ENCODE measurements at places on chromosomes 11 and 22. TPM values are rescaled to one million over a fixed set of nuclear protein-coding genes. Genes with fewer than 3 reads are reported as not detected.

The RIMBP3B gene
- total RNA-seq = not detected

The LGR4 gene
- total RNA-seq = 34.7 TPM

The ELMOD1 gene
- not detected for total RNA-seq

DNA sequence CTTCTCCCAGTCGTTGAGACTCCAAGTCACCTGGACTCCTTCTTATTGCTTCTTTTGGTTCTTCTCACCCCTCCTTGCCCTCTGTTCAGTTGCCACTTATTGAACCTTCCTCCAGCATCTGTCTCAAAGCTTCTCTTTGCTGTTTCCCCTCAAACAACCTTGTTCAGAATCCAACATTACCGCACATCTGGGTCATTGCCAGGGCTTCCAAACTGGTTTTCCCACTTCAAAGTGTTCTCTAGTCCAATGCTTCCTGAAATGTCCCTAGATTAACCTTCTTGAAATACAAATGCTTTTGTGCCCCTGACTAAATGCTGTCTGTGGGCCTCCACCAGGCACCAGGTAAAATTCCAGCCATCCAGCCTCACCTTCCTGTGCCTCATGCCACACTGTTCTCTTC, 100.8 kb upstream of the TTC12 start:
- H3K36me3 ChIP-seq = no peaks in the 10 kb centered on the region
- no peak overlapping the region for H3K4me3 ChIP-seq
- no peak for DNase-seq
- no peak overlapping the region for H3K27ac ChIP-seq

GRCh38 chr22:28900379-28900925, 17.1 kb downstream of the ZNRF3 start:
- no peak overlapping the region for H3K4me3 ChIP-seq
- H3K36me3 ChIP-seq = no peaks in the 10 kb centered on the region
- H3K27ac ChIP-seq = no peak overlapping the region
- H3K27me3 ChIP-seq = no peaks in the 10 kb centered on the region

DNA sequence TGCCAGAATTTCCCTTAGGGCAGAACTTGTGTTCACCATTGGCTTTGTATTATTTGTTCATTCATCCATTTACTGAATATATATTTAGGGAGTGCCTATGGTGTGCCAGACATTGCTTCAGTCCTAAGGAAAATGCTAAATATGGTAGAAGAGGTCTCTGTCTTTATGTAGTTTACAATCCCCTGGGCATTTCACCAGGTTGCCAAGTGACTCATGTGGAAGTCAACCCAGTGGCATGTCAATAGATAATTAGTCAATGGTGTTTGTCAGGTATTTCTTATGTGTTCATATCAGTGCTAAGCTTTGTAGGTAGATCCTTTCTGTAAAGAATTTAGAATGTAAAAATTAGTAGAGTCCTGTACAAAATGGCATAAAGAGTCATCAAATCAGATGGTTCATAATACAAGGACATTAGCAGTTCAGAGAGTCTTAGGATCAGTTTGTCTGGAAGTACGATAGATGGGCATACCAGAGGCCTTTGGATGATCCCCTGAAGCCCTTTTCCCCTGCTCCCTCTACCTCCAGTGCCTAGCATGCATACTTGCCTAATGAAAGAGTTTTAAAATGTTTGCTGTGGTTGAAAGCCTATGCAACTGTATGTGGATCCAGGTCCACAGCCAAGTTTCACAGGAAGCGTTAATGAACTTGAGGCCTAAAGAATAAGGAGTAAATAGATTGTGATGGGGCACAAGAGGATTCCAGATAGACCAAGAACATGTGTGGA, 58.5 kb upstream of the SESN3 start:
- H3K27me3 ChIP-seq = no peaks in the 10 kb centered on the region
- no peak overlapping the region for H3K4me3 ChIP-seq
- no peak overlapping the region for H3K27ac ChIP-seq

DNA sequence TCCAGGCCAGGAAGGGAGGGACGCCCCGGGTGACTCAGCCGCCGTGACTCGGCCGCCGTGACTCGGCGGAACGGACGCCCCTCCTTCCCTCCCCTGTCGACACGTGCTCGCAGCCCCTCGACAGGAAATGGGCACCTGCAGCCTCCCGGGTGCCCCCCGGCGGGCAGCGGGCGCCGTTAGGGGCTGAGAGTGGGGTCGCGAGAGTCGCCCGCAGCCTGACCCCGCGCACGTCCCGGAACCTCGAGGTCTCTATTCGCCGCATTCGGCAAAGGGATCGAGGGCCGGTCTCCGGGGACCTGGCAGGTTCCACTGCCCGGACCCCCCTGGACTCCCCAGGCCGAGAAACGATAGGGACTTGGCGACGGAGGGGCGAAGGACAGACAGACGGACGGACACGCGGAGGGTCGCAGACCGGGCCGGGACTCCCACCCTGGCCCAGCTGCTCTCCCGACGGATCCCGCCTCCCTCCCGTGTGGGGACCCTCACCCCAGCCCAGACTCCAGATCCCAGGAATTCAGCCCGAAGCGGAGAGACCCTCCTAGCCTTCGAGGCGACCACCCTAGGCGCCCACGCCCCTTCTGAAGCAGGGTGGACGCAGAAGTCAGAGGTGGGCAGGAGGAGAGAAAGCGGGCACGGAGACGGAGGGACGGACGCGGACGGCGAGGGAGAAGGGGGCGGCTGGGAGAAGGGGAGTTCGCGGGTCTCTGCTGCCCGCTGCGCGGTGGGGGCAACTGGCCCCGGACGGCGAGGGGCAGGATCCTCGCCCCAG, 648 bp downstream of the FOSL1 start:
- DNase-seq = peak; percentile 72
- H3K27ac ChIP-seq = peak overlapping the region; percentile 76
- H3K27me3 ChIP-seq = no peaks in the 10 kb centered on the region
- peaks cover 29% of the 10 kb centered on the region for H3K4me1 ChIP-seq

DNA sequence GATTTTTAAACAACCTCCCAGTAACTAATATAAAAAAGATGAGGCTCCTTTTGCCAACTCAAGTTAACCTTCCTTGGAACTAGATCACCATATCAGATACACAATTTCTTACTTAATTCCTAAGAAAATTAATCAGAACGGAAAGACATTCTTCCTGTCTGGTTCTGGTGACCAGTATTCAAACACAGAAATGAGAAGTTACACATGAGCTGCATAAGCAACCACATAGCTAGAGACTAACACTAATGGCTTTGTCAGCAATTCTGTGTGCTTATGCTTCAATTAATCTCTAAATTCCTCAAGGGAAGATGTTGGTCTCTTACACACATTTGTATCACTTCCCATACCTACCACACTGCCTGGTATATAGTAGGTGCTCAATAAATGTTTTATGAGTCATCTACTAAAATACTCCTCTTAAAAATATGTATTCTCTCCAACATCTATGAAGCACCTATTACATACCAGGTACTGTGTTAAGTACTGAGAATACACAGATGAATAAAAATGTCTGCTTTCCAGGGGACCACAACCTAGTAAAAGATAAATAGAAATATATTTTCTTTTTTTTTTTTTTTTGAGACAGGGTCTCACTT, 54.5 kb downstream of the GAB2 start:
- H3K4me1 ChIP-seq = peaks cover 60% of the 10 kb centered on the region
- no peak for DNase-seq
- peak overlapping the region; percentile 75 for H3K27ac ChIP-seq
- no peaks in the 10 kb centered on the region for H3K36me3 ChIP-seq
- H3K27me3 ChIP-seq = no peaks in the 10 kb centered on the region

DNA sequence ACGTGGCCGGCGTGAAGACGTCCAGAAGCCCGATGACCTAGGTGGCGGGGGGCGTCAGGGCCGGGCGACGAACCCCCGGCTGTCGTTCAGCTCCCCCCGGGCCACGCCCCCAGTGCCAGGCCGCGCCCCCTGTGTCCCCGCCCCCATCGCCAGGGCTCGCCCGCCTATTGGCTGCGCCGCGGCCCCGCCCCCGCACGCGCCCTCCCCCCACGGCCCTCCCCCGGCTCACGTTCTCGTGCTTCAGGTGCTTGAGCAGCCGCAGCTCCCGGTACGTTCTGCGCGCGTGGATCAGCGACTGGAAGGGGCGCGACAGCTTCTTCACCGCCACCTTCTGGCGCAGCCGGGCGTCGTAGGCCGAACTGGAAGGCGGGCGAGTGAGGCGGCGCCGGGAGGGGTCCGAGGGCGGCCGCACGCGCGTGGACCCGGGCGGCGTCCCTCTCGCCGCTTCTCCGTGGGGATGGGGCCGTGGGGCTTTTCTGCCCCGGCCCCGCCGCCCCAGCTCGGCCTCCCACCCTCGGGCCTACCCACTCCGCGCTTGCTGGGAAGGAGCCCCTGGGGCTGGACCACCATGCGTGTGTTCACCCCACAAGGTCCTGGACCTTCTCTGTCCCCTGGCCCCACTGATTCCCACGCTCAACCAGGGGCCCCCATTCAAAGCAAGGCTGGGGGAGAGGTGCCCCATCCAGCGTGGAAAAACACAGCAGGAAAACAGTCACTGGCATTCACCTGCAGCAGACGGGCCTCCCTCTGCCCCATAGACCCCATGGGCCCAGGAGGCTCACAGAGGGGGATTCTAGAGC, 2.4 kb downstream of the MAPK11 start:
- peak; percentile 63 for DNase-seq
- peaks cover 16% of the 10 kb centered on the region for H3K4me1 ChIP-seq
- H3K27me3 ChIP-seq = no peaks in the 10 kb centered on the region

GRCh38 chr22:32334660-32335365, 22.9 kb upstream of the RFPL3 start:
- H3K4me1 ChIP-seq = no peaks in the 10 kb centered on the region
- H3K4me3 ChIP-seq = no peak overlapping the region
- no peaks in the 10 kb centered on the region for H3K27me3 ChIP-seq
- H3K27ac ChIP-seq = no peak overlapping the region
- H3K36me3 ChIP-seq = no peaks in the 10 kb centered on the region

DNA sequence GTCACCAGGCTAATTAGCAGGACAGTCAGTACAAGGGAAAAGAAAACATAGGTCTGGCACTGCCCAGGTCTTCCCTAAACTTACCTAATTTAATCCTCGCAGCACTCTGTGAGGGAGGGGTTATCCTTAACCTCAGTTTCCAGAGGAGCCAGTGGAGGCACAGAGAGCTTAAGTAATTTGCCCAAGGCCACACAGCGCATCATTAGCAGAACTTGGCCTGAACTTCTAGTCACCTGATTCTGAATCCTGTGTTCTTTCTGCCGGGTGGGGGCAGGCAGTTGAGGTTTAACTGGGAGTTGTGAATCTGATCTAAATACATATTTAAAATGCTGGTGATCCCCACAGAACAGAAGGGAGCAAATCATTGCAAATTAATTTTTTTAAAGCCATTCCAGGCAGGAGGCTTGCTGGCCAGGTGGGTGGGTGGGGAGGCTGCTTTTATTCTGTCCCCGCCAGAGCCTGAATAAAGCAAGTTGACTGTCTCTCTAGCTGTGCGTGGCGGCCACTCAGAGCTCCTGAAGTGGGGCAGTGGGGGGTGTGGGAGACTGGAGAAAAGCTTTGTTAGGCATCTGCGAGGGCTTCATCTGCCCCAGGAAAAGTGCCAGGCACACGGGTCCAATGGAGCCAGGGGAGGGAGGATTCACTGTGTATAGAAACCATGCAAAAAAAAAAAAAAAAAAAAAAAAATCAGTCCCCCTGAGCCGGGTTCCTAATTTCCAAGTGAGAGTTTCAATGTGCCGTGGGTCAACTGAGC, 66.1 kb downstream of the NFAM1 start:
- H3K27ac ChIP-seq = no peak overlapping the region
- H3K4me1 ChIP-seq = no peaks in the 10 kb centered on the region
- H3K36me3 ChIP-seq = no peaks in the 10 kb centered on the region

DNA sequence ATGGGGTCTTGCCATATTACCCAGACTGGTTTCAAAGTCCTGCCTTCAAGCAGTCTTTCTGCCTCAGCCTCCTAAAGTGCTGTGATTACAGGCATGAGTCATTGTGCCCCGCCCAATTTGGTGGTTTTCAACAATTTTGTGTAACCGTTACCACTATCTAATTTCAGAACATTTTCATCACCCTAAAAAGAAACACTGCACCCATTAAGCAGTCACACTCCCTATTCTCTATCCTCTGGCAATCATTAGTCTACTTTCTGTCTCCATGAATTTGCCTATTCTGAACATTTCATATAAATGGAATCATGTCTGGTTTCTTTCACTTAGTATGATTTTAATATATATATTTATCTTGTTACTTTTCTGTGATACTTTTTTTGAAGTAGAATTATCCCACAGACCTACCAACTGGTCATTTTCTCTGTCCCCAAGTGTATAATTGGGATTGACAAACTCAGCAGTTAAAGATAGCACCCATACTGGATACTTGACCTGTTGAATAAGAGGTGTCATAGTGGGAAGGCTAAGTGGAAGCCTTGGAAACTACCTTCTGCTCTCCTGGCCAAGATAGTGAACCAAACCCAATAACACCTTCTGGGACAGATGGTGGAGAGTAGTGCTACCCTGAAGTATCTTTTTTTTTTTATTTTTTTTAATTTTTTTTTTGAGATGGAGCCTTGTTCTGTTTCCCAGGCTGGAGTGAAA, 64.8 kb downstream of the STIM1 start:
- H3K27me3 ChIP-seq = no peaks in the 10 kb centered on the region
- DNase-seq = no peak
- no peaks in the 10 kb centered on the region for H3K36me3 ChIP-seq
- no peaks in the 10 kb centered on the region for H3K4me1 ChIP-seq
- no peak overlapping the region for H3K27ac ChIP-seq

Data from Caco-2 (cell line).